ENCODE measurements at places on chromosomes 4 and X.

DNA sequence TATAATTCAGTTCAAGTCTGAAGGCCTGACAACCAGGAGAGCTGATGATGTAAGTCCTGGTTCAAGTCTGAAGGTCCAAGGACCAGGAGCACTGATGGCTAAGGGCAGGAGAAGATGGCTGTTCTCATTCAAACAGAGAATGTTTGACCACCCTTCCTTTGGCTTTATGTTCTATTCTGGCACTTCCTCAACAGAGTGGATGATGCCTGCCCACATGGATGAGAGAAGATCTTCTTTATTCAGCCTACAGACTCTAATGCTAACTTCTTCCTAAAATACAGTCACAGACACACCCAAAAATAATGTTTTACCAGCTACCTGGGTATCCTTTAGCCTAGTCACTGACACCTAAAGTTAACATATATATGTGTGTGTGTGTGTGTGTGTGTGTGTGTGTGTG, 25.6 kb upstream of the IRF2 start:
- no peak for DNase-seq

GRCh38 chr4:96691521-96691920, 851.6 kb downstream of the PDHA2 start:
- DNase-seq = no peak

GRCh38 chr4:2062808-2063524, 3.8 kb downstream of the NAT8L start:
- DNase-seq = no peak

DNA sequence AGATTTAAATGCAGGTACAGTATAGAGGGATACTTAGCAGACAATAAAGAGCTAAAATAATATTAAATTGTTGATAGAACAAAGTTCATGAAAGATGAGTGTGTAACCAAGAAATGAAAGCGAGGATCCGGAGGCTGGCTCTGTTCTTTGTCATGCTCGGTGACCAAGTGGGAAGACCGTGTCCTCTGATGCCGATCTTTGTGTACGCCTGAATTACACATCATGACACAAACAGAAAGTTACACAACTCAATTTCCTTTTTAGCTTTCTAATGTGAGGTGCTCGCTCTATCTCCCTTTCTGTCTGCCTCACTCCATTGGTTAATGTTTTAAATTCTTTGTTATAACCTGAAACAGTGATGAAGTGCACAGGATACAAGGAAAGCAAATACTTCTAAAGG, 114.8 kb upstream of the NEIL3 start:
- DNase-seq = no peak

DNA sequence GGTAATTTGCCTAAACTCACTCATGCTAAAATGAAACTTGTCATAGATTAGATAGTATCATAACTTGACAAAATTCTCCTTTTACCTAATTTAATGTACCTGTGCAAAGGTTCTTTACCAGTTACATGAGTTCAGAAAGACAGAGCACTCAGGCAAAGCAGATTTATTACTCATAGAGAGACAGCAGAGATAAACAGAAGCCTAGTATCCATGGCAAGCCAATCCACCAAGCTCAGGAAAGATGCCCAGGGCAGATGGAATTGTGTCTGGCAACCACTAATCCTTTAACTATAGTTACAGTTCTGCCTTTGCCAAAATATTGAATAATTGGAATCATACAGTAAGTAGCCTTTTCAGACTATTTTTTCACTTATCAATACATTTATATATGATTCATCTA, 826.2 kb downstream of the TECRL start:
- DNase-seq = no peak

DNA sequence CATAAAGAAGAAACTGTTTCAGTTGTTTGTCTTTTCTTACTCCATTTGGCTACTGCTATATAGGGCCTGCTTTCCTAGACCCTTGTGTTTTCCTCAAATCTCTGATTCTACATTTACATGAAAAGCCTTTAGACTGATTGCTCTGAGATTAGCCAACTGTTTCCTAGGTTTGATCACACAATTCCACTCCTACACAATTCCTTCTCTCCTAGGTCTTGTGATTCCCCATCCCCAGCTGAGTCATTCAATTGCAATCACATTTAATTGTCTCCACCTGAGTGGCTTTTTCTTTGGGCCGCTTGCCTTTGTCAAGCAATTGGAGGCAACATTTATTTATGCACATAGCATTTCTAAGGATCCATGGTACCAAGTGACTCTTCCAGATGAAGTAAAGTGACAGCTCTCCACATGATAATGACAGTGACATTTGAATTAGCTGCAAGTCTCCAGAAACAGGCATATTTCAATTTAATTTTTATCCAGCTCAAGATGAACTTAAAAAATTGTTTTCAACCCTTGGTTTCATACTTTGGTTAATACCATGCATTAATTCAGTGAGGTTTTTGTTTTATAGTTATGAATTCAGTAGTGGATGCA, 35.8 kb downstream of the ATXN3L start:
- no peak for DNase-seq

DNA sequence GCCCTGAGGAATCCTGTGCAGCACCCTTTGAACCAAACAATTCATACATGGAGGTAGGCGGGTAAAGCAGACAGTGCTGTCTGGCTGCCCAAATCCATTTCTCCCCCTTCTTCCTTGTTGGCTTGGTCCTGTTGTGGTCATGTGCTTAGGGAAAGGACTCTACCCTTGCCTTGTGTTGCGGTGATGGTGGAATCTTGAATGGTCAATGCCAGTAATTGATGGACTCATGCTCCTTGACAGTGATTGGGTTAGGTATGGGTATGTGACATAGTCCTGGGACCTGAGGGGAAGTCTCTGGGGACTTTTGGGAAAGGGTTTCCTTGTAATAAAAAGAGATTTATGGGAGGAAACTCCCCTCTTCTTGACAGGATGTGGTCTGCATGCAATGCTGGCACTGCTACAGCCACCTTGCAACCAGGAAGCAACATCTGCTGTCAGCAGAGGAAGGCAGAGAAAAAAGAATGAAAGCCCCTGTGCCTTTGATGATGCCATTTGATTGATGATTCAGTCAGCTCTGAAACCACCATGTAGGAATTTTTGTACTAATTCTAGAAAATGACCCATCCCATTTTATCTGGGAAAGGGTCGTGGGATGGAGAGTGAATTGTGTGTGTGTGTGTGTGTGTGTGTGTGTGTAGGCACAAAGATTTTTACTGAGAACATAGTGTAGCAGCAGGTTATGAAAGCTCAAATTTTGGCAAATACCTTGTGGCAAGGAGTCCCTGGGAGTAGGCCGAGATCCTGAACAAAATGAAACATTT, 30.0 kb upstream of the HUWE1 start:
- DNase-seq = no peak

DNA sequence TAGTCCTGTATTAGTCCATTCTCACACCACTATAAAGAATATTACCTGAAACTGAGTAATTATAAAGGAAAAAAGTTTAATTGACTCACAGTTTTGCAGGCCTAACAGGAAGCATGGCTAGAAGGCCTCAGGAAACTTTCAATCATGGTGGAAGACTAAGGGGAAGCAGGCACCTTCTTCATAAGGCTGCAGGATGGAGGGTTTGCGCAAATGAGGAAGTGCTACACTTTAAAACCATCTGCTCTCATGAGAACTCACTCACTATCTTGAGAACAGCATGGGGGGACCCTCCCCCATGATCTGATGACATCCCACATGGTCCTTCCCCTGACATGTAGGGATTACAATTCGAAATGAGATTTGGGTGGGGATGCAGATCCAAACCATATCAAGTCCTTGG, 12.1 kb upstream of the MAGEA11 start:
- no peak for DNase-seq

DNA sequence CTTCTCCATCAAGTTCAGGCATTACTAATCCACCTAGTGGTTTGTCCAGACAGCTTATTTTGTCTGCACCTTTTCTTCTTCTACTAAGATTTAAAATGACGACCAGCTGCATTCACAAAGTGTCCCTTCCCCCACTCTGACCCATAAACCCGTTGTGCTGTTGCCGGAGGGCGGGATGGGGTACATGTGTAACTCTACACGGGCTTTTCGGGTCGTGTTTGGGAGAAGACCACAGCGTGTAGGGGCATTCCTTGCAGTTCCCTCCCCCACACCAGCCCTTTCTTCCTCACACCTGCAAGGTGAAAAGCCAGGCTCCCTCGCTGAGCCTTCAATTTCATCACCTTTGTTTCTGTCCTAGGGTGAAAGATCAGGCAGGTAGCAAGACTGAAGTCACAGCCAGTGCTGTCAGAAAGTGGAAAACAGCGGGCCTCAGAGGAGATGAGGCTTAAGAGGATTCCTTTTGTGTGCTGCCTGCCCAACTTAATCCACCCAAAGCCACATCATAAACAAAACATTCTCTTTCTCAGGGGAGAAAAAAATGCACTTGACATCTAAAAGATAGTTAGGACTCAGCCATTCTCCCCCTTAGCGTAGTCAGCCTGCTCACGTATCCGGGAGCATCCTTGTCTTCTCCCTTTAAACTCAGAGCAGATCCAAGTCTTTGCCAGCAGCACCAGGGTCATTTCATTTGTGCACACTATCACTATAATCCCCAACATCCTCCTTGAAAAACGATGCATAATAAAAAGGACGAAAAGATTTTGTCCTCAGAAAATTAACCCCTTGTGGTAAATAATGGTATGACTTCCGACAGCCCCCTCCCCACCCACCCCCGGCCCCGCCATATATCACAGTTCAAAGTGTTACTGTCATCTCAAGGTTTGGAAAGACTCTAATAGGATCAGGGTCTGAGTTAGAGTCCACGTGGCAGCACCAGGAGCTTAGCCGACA, 599.0 kb downstream of the RAB28 start:
- no peak for DNase-seq

- DNase-seq = no peak
These were observed 16.1 kb upstream of the PDGFRA start for GRCh38 chr4:54213001-54213400.

DNA sequence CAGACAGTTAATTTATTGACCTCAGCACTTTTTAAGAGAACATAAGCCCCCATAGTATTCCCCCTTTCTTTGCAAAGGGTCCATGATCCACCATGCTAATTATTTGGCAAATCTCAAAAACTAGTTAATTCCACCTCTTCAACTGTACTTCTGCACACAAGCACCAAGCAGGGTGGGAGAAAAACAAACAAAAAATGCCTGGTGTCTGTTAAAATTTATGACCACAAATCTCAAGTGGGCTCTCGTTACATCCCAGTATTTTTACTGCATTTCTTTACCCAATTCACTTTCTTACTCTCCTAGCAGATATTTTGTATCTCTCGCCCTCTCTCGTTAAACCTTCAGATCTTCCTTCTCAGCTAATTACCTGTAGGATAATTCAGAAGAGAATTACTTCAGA, 6.1 kb downstream of the ARSJ start:
- DNase-seq = no peak

GRCh38 chr4:166043801-166044200, 170.8 kb downstream of the TLL1 start:
- no peak for DNase-seq

DNA sequence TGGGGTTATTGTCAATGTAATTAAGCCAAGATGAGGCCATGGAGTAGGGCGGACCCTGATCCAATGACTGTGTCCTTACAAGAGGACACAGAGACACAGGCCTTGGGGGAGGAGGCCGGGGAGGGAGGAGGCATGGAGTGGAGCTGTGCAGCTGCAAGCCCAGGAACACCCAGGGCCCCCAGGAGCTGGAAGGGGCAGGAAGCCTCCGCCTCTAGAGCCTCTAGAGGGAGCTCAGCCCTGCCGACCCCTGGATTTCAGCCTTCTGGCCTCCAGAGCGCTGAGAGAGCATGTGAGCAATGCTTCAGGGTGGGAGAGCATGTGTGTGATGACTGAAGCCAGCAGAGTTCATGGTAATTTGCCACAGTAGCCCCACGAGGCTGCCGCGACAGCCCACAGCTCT, 234.6 kb downstream of the AFAP1 start:
- no peak for DNase-seq

DNA sequence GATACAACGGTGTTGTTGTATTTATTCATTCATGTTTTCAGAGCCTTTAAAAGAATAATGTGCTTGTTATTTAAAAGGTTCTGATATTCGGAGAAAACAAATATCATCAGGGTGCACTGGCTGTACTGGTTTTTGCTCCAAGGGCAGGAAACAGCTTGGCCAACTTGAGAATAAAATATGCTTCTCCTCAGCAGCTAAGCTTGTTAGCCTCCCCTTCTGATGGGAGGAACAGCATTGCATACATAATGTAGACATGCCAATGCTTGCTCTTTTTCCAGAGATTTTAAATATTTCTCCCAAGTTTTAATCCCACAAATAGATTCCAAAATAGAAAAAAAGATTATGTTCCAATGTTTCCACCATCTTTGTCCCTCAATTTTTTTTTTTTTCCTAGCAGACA, 87.6 kb upstream of the RPL34 start:
- DNase-seq = no peak

GRCh38 chr4:101763576-101763975, 27.0 kb upstream of the BANK1 start:
- DNase-seq = no peak

- peak; percentile 64 for DNase-seq
These were observed 158.2 kb upstream of the DDIT4L start for GRCh38 chr4:100348473-100348872.

GRCh38 chr4:43456383-43456782, 563.9 kb downstream of the GRXCR1 start:
- peak; percentile 33 for DNase-seq

DNA sequence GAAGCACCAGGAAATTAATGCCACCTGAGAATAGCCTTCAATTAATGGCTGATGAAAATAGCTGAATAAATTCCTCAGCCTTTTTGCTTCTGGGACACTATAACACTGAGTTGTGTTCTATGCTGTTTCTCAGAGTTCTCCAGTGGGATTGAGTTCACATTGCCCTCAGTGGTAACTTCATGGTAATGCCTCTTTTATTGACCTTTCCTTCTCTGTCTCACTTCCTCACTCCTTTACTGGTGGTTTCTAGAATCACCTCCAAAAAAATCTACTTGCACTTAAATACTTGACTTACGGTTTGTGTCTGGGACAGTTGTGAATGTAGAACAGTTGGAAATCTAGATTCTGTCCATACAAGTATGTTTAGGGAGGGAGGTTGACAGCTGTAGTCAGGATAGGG, 293.7 kb downstream of the PPP1R2C start:
- no peak for DNase-seq

GRCh38 chr4:141090473-141090872, 42.8 kb downstream of the RNF150 start:
- DNase-seq = no peak

- no peak for DNase-seq
These were observed 174.6 kb downstream of the ZNF330 start for GRCh38 chr4:141395246-141395830.

- no peak for DNase-seq
These were observed 273.2 kb downstream of the EVC2 start for GRCh38 chr4:5435201-5435600.

DNA sequence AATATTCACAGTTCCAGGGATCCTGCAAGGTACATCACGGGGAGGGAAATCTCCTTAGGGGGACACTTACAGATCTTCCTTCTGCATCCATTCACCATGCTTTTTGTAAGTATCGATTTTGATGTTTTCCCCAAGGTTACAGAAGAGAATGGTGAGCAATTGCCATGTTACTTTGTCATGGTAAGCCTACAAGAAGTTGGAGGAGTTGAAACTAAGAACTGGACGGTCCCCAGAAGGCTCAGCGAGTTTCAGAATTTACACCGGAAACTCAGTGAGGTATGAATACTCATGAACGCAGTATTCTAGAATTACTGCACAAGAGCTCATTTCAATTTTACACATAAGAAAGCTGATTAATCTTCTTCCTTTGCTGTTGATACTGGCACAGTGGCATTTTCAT, 53.9 kb downstream of the LRP2BP start:
- no peak for DNase-seq

GRCh38 chr4:114998316-114998715, 115.1 kb downstream of the NDST4 start:
- no peak for DNase-seq

- no peak for DNase-seq
These were observed 1.0 kb downstream of the AADAT start for GRCh38 chr4:170088716-170089115.

GRCh38 chr4:26141051-26141721, 179.6 kb upstream of the RBPJ start:
- no peak for DNase-seq
